ENCODE measurements at places on chromosomes 4 and X.

- DNase-seq: no peak
These were observed 206.0 kb upstream of the ARHGAP24 start for GRCh38 chr4:85268961-85269360.

DNA sequence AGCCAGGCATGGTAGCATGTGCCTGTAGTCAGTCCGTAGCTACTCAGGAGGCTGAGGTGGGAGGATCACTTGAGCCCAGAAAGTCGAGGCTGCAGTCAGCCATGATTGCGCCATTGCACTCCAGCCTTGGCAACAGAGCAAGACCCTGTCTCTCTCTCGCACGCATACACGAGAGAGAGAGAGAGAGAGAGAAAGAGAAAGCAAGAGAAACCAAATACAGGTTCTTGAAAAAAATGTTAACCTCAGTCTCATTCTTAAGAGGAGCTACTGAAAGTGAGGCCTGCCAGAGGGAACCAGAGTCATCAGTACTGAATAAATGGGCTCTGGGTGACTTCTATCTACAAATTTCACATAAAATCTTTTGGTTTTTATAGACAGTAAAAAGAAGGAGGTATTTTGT, 42.9 kb downstream of the KIAA0232 start:
- no peak for DNase-seq

GRCh38 chr4:53619431-53619830, 28.1 kb upstream of the LNX1 start:
- no peak for DNase-seq

- DNase-seq: no peak
These were observed 77.2 kb downstream of the DDIT4L start for GRCh38 chr4:100113096-100113495.

DNA sequence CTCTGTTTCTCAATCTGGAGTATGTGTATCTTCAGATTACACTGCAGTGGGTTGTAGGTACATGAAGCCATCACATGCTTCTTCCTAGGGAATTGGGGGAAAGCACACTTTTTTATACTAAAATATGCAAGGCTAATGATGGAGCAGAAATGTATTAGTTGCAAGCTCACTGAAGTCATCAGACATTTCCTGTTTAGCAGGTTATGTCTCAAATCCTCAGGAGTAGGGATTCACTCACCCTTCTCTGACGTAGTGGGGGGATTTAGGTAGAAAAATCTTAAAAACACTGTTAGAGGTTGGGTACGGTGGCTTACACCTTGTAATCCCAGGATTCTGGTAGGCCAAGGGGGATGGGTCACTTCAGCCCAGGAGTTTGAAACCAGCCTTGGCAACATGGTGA, 128.4 kb upstream of the GPC4 start:
- DNase-seq: no peak

- DNase-seq: no peak
These were observed 872.9 kb upstream of the PCDH10 start for GRCh38 chr4:132276185-132276584.

DNA sequence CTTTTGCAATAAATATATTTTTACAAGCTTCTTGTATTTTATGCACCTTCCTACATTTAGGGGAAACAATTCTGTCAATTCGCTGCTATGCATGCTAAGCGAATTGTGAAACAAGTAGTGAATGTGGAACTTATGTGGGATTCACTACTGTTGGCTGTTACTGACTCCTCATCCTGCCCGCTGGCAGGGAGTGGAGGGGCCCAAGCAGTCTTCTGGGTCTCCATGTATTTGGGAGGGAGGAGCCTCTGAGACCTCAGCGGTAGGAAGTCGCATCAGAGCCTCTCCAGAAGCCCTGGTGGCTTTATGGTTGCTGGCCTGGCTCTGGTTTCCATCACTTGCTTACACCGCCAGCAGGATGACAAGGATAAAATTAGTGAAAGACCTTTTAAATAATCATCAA, 3.7 kb upstream of the SETD7 start:
- DNase-seq: no peak

GRCh38 chrX:12419591-12419990, 281.3 kb downstream of the FRMPD4 start:
- no peak for DNase-seq

- DNase-seq: no peak
These were observed 46.1 kb downstream of the SLIT2 start for GRCh38 chr4:20297783-20298182.

GRCh38 chr4:152559641-152560040, 23.7 kb upstream of the FBXW7 start:
- no peak for DNase-seq

DNA sequence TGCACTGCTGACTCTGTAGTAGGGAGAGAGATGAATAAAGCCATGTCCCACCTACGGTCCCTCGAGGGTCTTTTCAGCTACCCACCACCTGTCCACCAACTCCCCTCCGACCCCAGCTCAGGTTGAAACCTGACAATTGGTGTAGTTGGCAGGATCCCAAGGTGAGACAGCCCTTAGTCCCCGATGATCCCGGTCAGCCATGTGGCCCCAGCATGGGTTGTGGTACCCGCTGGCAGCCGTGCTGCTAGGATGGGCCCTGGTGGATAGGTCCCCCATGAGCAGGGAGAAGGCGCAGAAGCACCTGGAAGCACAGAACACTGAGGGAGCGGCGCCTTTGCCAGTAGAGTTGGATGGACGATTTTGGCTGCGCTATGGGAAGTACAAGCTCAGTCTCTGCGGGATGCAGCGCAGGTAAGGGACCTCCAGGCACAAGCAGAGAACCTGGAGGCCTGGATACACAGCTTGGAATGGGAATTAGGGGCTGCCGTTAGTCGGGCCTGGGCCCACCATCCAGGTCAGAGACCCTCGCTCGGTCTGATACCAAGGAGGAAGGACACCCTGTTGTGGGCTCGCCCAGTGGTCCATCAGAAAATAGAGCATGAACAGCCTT, 694.6 kb upstream of the AGA start:
- DNase-seq: no peak

GRCh38 chrX:155997436-155997835, at the start of gene IL9R:
Gene IL9R (plus strand): TSS chrX:155997696. CDS start chrX:155997760, 64 bp downstream.
- DNase-seq: no peak

DNA sequence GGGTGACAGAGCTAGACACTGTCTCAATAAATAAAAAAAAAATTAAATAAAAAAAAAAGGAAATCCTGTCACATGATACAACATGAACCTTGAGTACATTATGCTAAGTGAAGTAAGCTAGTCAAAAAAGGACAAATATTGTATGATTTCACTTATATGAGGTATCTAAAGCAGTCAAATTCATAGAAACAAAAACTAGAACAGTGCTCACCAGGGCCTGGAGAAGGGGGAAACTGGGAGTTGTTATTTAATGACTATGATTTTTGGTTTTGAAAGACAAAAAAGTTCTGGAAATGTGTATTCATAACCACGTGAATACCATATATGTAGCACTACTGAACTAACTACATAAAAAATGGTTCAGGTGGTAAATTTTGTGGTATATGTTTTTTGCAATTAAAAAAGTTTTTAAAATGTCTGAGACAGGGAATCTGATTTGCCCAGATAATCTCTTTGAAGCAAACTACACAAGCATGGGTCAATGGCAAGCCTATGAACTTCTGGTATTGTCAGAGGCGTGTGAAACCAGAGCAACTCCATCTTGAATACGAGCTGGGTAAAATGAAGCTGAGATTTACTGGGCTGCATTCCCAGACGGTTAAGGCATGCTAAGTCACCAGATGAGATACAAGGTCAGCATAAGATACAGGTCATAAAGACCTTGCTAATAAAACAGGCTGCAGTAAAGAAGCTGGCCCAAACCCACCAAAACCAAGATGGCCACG, 42.3 kb downstream of the ANAPC10 start:
- no peak for DNase-seq

DNA sequence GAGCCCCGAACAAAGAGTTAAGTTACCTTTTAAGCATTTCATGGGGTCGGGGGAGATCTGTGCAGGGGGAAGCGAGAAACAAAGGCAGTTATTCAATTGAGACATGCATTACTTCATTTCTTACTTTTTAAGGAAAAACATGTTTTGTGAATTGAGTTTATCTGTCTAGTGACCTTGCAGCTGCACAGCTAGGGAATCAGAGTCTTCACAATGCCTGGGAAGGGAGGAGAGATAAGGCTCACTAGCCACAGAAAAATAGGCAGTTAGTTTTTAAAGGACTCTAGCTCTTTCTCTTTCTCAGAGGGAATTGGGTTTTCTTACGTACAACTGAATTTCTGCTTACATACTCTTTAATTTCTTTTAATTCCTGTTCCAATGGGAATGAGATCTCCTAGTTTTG, 26.2 kb upstream of the ZBTB33 start:
- DNase-seq: no peak

- DNase-seq: peak; percentile 20
These were observed 92.5 kb upstream of the EDA2R start for GRCh38 chrX:66731398-66731797.

GRCh38 chr4:81164126-81164525, 50.9 kb downstream of the PRKG2 start:
- DNase-seq: no peak

- DNase-seq: no peak
These were observed 2.6 kb downstream of the COX18 start for GRCh38 chr4:73066928-73067327.

DNA sequence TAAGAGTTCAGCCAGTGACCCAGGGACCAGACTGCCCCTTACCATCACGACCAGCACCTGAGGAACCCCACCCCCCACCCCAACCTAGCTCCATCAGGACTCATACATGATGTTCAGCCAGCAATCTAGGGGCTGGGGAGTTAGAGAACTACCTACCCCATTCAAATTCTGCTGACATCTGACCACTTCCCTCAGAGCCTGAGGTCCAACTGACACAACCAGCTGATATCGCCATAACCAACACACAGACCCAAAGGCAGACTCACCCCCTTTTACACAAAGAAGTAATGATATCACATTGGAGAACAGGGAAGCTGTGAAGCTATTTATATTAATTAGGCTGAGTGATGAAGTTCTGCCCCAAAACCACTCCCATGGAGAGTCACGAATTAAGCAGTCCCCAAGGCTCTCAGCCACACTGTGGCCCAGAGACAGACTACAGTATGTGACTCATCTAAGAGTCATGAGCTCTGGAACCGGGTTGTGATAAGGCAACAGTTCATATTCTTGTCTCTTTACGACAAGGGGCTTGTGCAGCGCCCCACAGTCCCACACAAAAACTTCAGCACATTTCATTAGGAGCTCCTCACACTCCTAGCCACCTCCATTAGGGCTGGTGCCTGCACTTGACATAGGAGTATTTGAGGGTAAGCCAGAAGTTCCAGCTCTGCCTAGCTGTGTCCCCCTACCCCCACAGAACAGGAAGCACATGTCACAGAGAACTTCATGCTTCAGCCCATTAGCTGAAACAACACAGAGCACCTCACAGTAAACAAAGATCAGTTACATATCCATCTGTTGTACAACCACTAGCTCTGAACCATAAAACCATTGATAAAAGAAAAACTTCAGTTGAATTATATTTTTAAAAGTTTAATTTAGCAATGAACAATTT, 184.7 kb upstream of the ZCCHC13 start:
- no peak for DNase-seq

DNA sequence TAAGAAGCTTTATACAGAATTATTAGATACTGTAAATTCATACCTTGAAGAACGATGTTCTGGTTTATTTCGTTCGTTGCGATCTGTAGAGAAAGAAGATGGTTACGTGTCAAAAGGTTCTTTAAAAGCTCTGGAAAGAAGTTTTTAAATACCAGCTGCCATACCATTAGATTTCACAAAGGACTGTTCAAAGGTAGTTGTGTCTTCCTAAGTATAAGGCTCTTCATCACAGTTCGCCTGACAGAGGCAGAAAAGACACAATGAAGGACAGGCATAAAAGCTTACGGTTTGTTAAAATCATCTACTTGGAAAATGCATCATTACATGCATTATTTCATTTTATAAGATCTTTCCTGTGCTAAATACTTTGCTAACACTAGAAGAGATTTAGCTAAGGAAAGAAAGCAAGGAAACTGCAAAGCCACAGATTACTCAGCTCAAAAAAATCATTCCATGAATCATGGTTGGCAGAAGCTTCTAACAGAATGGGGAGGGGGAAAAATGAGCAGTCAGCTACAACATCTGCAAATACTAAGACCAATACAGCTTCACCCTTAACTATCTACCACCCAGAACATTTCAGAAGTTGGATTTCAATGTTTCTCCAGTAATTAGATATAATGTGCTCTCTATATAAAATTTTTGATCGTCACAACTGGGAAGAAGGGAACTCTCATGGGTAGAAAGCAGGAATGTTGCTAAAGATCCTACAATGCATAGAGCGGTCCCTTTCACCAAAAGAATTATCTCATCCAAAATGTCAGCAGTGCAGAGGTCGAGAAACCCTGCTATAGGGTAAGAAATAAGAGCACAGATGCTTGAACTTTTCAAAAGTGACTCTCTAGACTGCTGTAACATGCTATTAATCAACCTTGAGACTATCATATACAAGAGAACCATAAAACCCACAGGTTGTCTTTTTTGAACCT, 50.7 kb upstream of the PRSS48 start:
- DNase-seq: peak; percentile 64

GRCh38 chr4:5940470-5941203, 47.8 kb upstream of the CRMP1 start:
- DNase-seq: no peak
